NCI-H460 (cell line): ENCODE measurements at places on chromosomes 2 and 18. TPM values are rescaled to one million over a fixed set of nuclear protein-coding genes. Genes with fewer than 3 reads are reported as not detected.

Gene CROCC2
- not detected in 2 replicates for total RNA-seq

Gene TNFRSF11A
- total RNA-seq = 0.55 and 0.87 TPM in 2 replicates

Gene ZAP70
- not detected in 2 replicates for total RNA-seq

Gene PAX3
- 4.2 and 5.7 TPM in 2 replicates for total RNA-seq

Gene DSEL
- total RNA-seq = 5.8 and 6.0 TPM in 2 replicates

Gene GAREM1
- total RNA-seq = 7.8 and 9.5 TPM in 2 replicates
